Ascending aorta (tissue), 2 donors: ENCODE measurements at places on chromosomes 7 and 10. TPM values are rescaled to one million over a fixed set of nuclear protein-coding genes. Genes with fewer than 3 reads are reported as not detected.
A peak's percentile ranks its signal among the peaks of the same experiment; 100 is the strongest.

- no peak overlapping the region for H3K4me3 ChIP-seq
- H3K27ac ChIP-seq, result no peak overlapping the region
- H3K27me3 ChIP-seq, result no peaks in the 10 kb centered on the region
- no peaks in the 10 kb centered on the region for H3K36me3 ChIP-seq
- no peak for DNase-seq
These were observed 235.9 kb upstream of the CSTF2T start for GRCh38 chr10:51935341-51935740.

The HEPACAM2 gene
- not detected for total RNA-seq

The SLC13A1 gene
- not detected for total RNA-seq

The EGR2 gene
- total RNA-seq, result 11.9 TPM

The PRSS1 gene
- total RNA-seq, result not detected

The PRR15 gene
- not detected for total RNA-seq

GRCh38 chr10:128062331-128062880 lies 63.8 kb downstream of the MKI67 start:
- peak; percentile 66 for DNase-seq
- no peaks in the 10 kb centered on the region for H3K27me3 ChIP-seq
- H3K27ac ChIP-seq, result peak overlapping the region; percentile 64

DNA sequence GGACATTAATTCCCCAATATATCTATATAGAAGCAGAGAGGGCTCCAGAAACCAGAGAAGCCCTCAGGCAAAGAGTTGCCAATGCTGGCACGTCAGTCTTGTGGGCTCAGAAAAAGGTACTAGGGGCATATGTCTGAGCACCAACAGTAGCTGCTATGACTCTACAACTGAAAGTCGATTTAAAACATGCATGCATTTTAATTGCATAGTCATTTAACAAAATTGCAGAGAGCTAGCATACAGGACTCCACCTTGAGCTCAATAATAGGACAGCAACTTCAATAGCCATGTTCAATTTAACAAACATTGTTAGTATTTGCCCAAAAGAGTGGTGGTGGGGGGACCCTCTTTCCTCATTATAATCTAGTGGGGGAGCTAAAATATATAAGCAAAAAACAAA lies 126.5 kb downstream of the AMPH start:
- no peaks in the 10 kb centered on the region for H3K4me1 ChIP-seq
- no peaks in the 10 kb centered on the region for H3K27me3 ChIP-seq
- no peaks in the 10 kb centered on the region for H3K36me3 ChIP-seq
- H3K27ac ChIP-seq, result no peak overlapping the region

DNA sequence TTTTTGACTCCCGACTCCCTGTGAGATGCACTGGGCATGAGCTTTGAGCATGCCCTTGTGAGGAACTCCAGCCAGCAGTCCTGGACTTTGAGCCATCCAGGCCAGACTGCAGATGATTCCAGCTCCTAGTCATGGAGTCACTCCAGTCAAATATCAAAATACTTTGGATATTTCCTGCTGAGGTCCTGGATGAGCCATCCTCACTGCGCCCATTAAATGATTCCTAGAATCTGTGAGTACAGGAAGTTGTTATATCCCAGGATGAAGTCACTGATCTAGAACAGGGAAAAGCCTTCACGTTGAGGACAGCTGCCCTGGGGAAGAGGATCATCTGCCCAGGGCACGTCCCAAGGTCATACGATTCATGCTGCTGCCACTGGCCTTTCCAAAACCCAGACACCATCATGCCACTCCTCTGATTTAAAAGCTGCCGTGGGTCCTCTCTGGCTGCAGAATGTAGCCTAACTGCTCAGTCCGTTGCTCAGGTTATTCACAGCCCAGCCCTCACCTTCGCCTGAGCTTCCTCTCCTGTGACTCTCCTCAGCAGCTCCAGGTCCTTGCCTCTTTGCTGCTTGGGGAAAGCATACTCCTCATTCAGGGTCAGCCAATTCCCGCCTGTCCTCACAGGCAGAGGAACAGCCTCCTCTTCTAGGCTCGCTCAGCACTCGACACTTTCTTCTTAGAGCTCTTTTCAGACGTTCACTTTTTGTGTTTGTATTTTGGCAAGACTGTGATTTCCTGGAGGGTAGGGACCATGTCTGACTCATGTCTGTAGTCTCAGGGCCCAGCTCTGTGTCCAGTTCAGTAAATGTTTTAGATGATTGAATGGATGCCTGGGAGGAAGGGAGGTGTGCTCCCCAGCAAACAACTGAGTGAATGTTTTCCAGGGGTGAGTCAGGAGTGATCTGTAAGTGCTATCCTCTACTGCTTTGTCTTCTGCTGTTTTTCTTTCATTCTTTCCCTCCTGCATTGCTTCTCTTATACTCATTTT lies 157.8 kb downstream of the SNX10 start:
- no peak for DNase-seq
- H3K27ac ChIP-seq, result no peak overlapping the region
- no peak overlapping the region for H3K4me3 ChIP-seq

GRCh38 chr10:26805567-26806245 lies 55.1 kb downstream of the ABI1 start:
- DNase-seq, result no peak
- H3K27ac ChIP-seq, result no peak overlapping the region
- H3K36me3 ChIP-seq, result no peaks in the 10 kb centered on the region
- H3K27me3 ChIP-seq, result no peaks in the 10 kb centered on the region

DNA sequence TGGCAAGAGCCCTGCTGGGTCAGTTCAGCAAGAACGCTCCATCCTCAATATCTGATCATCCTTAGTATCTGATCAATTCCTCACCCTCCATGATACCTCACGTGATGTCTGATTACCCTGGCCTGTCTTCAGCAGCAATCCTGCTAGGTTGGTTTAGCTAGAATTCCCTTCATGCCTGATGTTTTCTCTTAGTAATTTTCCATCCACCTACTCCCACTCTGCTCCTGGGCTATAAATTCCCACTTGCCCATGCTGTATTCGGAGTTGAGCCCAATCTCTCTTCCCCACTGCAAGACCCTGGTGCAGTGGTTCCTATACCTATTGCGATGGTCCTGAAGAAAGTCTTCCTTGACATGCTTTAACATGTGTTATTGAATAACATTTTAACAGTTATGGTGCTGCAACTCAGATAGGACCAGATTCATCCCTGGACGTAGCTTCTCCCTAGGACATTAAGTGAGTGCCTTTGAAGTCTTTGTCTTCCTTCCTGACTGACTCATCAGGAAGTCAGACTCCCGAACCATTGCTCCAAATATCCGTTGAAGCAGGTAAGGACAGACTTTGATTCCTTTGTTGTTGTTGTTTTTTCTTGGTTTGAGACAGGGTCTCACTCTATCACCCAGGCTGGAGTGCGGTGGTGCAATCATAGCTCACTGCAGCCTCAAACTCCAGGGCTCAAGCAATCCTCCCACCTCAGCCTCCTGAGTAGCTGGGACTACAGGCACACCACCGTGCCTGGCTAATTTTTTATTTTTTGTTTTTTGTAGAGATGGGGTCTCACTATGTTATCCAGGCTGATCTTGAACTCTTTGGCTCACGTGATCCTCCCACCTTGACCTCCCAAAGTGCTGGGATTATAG lies 29.4 kb upstream of the CLDN3 start:
- H3K4me3 ChIP-seq, result no peak overlapping the region
- no peaks in the 10 kb centered on the region for H3K36me3 ChIP-seq
- H3K4me1 ChIP-seq, result no peaks in the 10 kb centered on the region
- DNase-seq, result no peak
- no peak overlapping the region for H3K27ac ChIP-seq
